ENCODE measurements at places on chromosomes 3 and 15.

DNA sequence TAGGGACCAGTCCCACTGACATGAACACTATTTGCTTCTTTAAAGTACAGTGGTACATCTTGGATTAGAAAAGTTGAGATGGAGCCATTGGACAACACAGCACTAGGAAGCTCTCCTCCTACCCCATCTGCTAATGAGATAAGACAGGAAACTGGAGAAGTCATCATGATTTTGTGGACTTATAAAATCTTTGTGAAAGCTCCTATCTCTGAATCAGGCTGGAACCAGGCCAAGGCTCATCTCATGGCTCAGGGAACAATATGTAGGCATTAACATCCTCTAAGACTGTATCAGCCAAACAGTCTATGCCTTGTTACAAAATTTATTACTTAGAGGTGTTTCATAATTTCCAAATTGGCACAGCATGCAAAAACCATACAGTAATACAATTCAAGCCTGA lies 84.1 kb downstream of the BOC start:
- no peak for DNase-seq

DNA sequence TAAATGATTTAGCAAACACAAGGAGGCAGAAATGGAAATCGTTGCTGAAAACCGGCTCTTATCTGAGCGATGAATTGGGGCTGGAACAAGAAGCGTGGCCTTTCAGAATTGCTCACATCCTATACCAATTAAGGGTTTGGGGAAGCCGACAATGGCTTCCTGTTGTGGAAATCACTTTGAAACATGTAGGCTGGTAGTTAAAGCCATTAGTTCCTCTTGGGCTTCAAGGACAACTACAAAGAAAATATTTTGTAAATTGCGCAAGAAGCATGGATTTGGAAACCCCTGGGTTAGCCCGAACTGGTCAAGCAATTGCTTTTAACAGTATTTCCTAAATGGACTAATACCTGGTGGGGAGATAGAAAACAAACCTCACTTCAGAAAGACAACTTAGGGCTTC lies 182.4 kb downstream of the ADAMTS9 start:
- no peak for DNase-seq

DNA sequence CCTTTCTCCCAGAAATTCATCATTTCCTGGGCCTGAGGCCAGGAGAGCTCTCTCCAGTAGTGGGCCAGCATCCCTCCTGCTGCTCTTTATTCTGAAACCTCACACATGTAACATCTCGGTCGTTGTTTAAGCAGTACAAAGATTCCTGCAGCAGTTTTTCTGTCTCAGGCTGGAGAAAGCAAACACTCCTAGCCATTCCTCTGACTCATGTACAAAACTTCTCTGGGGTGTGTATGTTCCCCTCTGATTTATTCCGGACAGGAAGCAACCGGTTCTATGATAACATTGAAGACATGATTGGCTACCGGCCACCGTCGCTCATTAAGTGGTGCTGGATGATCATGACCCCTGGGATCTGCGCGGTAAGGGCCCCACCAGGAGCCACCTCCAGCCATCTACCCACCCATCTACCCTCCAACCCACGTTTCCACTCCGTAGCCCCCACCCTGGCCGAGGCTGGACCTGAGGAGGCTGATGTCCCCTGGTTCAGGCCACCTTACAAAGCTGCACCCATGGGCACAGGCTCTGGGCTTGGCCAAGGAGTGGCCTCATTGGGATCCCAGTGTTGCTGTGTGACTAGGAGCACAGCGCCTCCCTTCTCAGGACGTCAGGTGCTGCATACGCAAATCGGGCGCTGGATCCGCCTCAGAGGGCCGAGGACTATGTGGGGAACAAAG lies 58.6 kb upstream of the SLC6A1 start:
- DNase-seq = no peak

GRCh38 chr3:172102883-172103310 lies 63.5 kb downstream of the FNDC3B start:
- DNase-seq = no peak

DNA sequence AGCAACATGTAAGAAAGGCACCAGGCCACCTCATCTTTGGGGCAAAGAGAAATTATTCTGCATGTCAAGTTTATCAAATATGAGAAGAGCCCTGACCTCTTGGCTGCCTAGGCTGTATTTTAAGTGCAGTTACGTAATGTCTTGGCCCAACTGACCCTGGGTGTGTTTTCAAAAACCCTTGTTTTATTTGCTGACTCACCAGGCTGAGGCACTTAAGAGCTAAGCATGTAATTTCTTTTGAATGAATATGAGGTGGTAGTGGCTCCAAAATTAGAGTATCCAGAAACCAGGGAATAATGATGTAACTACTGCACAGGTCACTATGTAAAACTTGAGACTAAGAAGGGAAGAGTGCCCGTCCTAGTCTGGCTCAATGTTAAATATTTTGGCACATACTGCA lies 24.3 kb downstream of the PGPEP1L start:
- DNase-seq = no peak

DNA sequence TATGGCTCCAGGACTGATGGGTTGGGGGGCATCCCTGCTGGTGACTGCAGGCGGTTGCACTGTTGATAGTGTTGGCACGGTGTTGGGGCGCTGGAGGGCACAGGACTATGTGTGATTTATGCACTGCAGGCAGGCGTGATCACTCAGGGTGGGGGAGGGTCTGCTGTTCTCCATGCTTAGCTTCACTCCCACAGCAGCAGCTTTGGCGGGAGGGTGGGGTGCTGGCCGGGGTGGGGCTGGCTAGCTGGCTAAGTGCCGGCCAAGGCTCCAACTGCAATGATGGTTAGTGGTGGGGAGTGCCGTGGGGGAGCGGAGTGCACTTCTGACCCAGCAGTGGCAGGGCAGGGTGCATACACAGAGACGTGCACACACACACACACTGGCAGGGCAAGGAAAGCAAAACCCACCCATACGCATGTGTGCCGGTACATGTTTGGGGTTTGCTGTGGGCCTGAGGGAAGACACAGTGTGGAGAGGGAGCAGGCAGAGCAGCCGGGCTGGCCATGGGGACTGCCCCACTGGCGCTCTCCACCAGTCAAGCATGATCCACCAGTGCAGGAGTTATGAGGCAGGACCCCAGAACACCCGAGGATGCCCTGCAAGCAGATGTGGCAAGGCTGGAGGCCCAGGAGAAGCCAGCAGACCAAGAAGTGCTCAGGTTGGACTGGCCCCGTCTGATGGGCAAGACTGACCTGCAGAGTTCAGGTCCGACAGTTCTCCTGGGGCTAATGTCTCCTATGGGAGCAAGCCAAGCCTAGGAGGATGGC lies 16.5 kb upstream of the FGF7 start:
- no peak for DNase-seq

DNA sequence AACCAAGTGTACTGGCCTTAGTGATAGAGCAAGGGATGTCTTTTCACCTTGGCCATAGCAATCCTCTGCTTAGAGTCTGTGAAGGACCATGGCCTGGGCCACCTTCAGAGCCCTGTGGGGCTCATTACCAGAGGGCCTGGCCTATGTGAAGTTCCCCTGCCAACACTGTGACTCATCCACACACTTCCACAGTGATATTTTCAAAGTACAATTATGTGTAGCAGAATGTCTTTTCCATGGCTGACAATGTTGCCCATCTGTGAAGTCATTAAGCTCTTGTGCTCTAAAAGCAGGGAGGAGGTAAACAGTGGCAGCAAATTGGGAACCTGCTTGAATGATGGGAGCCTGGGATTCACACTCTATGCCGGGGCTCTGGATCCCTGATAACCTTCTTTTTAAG lies 12.2 kb upstream of the CACNA1D start:
- DNase-seq = no peak

GRCh38 chr3:12444582-12445471 lies 39.5 kb upstream of the TSEN2 start:
- DNase-seq = no peak

- no peak for DNase-seq
Observed at GRCh38 chr15:64651601-64652191, 123.7 kb downstream of the RBPMS2 start.

DNA sequence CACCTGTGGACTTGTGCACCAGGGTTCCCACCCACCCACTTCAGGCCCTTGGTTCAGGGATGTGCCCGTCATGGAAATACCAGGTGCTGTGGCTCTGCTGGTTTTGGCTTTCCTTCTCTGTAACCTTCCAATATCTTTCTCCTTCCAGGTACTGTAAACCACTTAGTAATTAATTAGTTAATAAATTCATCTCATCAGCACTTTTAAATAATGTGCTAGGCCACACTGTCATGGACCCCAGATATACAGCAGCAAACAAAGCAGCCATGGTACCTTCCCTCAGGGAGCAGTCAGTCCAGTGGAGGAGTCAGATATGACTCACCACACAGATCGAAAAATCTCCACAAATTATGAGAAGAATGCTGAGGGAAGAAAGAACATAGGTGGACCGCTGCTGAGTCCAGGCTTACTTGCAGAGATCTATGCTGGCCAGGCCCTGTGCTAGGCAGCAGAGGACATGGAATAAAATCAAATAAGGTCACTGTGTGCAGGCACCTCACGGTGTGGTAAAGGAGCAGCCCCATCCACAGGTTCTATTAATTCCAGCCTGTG lies 6.8 kb upstream of the GATA2 start:
- no peak for DNase-seq

DNA sequence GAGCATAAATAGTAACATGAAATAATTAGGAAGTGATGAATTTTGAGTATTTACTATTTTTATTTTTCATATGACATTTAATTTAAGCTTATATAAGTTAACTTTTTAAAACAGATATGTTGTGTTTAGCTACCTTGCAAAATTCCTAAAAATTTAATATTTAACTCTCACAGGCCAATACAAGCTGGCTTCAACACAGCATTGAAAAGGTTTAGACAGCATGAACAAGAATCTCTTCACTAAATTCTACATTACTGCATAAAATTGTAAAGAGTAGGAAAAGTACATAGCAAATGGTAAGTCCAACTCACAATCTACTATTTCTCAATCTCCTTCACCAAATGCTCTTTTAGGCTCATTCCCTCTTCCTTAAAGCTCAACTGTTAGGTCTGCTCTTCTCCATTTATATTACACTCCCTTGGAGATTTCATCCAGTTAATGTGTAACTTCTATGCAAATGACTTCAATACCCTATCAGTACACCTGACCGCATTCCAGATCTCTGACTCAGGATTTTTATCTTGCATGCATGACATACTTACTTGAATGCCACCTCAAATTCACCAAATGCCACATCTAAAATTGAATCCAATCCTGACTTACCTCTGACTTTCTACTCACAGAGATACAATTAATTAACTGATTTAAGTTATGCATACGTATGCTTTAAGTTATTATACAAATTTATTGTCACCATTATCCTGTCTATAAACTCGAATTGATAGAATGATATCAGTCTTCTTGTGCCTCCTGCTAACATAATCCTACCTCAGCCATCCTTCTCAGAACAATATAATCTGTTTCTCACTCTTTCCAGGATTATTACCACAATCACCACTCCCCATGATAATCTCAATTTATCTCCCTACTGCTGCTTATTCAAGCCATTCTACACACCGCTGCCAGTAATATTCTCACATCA lies 127.0 kb downstream of the STAG1 start:
- DNase-seq = no peak

DNA sequence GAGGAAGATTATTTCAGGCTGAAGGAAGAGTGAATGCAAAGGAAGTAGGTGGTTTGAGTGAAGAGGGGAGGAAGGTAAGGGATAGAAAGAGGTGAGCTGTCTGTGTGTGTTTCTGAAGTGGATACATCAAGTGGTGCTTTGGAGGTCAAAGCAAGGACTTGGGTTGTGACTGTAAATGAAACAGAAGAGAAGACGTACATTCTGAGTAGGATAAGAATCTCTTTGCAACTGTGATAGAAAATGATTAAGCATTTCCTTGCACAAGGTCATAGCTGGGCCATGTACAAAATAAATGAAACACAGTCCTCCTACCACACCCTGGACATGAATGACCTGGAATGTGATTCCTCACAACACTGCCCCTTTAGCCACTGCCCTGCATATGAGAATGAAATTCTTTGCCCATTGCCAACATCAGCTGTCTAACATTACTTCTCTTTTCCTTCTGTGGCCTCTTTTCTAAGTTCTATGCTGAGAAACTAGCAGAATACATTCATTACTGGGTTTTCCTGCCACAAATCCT lies 28.3 kb upstream of the MINDY4B start:
- no peak for DNase-seq

DNA sequence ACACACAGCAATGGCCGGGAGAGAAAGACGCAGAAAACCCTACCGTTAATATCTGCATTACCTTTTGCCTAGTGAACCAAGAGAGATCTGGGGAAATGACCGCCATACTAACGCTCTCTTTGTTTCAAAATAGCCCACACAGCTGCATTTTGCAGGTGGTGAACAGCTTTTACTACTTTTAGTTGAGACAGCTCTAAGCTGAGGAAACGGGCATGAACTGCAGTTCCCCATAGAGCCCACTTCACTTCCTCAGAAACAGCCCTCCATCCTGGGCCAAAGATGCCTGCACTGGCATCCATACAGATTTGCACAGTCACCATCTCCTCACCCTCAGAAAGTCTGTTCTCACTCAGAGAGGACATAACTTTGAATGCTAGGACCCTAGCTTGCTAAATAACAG lies 45.0 kb downstream of the ZNF860 start:
- no peak for DNase-seq

DNA sequence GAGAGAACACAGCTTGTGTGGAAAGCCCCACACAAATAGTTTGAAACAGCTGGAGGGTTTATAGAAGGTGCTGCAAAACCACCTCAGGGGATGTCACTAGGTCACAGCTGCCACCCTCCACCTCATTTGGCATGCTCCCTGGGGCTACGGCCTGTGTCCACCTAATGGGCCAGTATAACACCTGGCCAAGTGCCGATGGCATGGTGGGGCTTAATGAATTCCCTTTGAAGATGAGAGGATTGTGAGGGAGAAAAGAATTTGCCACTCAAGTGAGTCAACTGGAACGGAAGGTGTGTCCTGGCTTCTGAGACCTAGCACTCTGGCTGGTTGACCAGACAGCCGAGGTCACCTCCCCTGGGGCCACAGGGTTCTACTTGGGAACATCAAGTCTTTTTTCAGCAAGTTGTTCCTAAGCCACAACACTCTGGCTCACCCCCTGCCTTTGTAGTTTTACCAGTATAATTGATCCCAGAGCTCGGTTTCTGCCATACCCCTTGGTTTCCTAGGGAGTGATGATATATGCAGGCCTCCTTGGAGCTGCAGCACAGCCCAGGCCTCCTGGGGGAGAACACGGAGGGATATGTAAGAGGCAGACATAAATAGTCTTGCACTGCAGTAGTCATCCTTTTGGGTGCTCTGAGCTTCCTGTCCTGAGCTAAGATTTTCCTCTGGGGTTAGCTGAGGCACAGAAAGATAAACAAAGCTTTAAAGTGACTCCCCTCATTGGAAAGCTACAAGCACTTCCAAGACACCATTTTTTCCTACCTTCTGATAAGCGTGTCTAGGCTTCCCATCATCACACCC lies 178.2 kb upstream of the LPP start:
- DNase-seq = no peak

DNA sequence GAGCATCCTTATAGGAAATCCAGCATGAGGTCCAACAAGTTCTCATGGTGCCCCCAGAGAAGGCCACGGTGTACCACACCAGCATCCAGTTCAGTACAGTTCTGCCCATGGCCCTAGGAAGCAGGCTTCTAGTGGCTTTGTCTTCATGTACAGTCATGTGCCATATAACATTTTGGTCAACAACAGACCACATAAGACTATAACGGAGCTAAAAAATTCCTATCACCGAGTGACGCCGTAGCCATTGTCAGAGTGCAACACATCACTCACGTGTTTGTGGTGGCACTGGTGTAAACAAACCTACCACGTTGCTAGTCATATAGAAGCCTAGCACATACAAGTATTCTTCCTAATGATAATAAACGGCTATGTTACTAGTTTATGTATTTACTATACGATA lies 209.0 kb downstream of the ARRDC4 start:
- peak; percentile 6 for DNase-seq

GRCh38 chr3:45224824-45225464 lies 1.1 kb downstream of the TMEM158 start:
- DNase-seq = peak; percentile 51

Data from hematopoietic multipotent progenitor cell treated with erythropoietin and hydrocortisone succinate and interleukin-3 and kit ligand, for 8 days (in vitro differentiated cells).